NCI-H774 (cell line): ENCODE measurements at places on chromosomes 13 and 19.

- DNase-seq = no peak
These were observed 957 bp downstream of the NUMBL start for GRCh38 chr19:40689339-40690049.

DNA sequence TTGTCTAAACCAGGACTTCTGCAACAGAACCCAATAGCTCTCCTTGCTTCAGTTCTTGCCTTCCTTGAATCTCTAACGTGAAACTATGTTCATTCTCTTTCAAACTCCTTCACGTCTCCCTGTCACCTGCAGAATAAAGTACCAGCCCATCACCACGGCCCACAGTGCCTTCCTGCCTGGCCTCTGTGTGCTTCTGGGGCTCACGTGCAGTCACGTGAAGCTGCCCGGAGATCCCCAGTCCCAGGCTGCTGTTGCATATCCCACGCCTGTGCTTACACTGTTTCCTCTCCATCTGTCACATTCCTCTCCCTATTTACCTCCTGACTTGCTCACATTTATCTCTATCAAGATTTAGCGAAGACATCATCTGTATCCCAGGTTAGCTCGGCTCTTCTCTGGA is 102.8 kb downstream of the STARD13 start:
- DNase-seq = no peak

- no peak for DNase-seq
These were observed 243.5 kb downstream of the ITGBL1 start for GRCh38 chr13:101695870-101696516.

DNA sequence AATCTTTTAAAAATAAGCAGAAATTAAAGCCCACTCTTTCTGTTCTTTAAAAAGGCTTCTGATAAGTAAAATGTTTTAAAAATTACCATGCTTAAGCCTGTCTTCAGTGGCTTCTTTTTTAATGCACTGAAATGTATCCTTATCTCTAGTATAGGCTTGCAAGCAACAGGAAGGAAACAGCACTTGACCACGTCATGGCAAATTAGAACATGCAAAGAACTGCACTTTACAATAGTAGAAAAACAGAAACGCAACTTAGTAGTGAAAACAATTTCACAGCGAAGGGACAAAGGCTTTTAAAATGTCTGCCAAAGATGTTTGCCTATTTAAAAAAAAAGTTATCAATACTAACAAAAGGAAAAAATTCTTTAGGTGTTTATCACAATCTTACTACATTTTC is 36.3 kb downstream of the ELF1 start:
- no peak for DNase-seq

DNA sequence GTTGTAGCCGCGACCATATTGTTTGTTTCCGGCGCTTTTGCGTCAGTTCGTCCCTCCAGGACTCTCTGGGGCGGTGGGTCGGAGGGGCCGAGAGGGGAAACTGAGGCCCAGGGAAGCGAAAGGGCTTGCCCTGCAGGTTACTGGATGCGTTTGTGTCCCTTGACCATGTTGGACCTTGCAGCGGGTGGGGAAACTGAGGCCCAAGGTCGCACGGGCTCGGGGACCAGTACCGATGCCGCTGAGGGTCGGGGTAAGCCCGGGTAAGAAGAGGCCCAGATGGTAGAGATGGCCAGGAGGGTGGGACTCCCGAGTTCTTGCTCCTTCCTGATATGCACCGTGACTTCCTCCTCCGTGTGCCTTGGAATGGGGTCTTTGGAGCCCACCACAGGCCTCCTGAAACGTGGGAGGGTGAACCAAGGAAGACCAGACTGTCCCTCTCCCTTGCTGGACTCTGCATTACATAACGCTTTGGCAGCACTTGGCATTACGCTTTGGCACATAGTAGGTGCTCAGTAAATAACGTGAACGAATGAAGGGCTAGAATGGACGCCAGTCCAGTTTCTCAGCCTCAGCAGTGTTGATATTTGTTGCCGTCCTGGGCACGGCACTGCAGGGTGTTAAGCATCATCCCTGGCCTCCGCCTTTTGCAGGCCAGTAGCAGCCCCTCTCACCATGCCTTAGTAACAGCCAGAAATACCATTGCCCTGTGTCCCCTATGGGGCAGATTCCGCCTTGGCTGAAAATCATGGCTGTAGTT is 743 bp downstream of the CHAF1A start:
- no peak for DNase-seq

- DNase-seq = no peak
These were observed 75.2 kb downstream of the ABCC4 start for GRCh38 chr13:95226050-95226449.

GRCh38 chr19:53308339-53308811 is 25.2 kb upstream of the ZNF845 start:
- DNase-seq = peak; percentile 5

GRCh38 chr13:112647256-112647655 is 42.6 kb upstream of the ATP11A start:
- DNase-seq = no peak

DNA sequence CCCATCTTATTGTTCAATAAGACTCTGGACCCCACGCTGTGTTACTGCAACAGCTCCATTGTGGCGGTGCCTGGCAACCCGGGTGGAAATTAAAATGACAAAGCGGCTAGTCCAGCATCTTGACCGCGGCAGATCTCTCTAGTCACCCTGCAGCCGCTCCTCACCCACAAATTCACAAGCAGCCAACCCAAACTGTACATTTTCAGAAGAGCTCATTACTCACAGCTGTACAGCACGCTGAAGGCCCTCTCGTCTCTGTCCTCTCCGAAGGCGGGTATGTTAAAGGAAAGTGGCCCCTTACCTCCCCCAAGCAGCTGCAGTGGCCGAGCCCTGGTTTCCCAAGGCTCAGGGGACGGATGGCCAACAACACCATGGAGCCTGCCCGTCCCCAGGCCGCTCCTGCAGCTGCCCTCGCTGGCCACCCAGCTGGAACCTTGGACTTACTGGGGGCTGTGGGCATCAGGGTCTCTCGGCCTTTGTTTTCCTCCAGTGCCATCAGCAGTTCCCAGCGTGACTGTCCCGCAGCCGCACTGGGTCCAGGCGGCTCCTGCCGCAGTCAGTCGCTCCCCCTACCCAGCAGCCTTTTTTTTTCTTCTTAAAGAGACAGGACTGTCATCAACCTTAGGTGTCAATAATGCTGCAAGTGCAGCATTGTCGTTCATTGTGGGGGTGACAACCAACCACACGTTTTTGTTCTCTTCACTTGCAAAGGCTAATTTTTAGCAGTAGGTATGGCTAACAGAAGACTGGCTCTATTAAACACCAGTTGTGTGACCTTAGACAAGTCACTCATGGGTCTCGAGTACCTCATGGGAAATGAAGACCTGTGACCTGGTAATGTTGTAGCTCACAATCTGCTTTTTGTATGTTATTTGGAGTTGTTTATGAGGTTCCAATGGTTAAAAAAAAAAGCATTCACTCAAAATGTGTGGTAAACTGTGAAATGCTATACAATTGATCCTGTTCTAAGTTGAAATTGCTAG is at the start of gene SACS:
SACS (minus strand) TSS at position 532 of the 983 bp plus-strand sequence. CDS start 22,463 bp downstream, outside the sequence.
- no peak for DNase-seq

DNA sequence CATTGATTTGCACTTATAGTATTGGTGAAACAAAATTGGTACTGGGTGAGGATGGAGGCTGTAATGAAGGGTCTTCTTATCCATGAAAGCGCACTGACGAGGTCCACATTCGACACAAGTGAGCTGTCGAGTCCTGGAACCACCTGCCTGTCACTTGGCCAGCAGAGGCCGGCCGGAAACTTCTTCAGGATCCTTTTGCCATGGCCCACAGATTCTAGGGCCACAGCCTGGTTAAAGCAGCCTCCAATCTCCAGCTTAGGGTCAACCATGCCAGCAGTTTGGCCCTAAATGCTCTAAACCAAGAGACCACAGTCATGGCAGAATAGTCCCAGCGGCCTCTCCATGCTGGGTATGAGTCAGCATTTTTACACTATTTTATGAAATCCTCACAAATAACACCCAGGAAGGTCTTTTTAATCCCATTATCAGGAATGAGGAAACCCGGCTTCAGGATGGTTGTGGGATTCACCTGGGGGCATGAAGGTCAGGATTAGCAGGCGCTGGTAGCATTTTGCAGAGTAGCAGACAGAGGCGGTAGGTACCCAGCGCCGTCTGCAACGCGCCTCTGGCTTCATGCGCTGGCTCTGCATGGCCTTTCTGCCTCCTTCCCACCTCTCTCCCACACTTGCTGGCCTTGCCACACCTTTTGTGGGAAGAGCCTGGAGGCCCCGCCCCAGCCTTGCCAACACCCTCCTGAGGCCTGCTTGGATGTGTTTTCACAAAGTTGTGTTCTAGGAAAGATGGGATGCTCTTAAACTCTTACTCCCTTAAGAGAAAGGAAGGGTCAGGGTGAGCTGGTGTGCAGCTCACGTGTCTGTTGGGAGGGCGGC is 15.2 kb downstream of the GAS6 start:
- no peak for DNase-seq

- no peak for DNase-seq
These were observed 38.4 kb downstream of the GNG7 start for GRCh38 chr19:2663920-2664571.

GRCh38 chr19:49676136-49676783 is 811 bp upstream of the PRMT1 start:
- peak; percentile 91 for DNase-seq

DNA sequence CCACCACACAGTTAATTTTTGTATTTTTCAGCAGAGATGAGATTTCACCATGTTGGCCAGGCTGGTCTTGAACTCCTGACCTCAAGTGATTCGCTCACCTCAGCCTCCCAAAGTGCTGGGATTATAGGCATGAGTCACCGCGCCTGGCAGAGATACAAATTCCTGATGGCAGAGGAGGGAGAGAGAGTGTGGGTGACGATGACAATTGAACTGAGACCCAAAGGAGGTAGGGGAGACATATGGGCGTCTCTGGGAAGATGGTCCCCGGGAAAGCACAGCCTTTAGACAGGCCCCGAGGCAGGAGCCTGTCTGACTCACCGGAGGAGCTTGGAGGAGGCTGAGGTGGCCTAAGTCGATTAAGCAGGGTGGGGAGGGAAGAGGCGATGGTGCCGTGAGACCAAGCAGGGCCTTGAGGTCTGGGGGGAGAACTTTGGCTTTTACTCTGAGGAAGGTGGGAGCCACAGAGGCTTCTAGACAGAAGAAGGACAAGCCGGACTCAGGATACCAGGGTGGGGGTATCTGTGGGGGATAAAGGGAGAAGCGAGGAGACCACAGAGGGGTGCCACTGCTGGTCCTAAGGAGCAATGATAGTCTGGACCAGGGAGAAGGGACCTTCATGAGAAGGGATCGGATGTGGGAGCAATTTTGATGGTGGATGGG is 38.2 kb downstream of the ARRDC2 start:
- DNase-seq = no peak

DNA sequence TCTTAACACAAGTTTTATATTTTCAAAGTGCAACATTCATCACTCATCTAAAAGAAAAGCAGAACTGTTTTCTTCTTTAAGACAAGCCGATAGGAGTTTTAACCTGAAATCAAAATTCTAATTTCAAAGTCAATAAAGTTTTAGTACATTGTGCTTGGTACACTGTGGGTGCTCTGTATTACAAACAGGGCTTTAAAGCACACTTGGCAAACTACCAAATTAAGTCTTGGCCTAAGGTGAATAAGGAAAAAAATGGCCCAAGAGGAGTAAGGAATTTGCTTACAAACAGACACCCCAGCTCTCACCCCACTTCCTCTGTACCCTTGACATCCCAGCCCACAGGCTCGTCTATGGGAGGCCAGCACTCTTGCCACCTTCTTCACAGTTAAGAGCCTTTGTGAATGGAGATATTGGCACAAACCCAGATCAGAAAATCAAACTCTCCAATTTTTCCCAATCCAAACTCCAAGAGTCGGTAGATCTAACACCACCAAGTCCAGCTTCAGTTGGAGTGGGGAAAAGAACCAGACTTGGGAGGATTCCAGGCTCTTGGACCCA is 66.0 kb downstream of the ABCC4 start:
- DNase-seq = no peak

GRCh38 chr13:95295026-95295425 is 6.2 kb downstream of the ABCC4 start:
- no peak for DNase-seq

- DNase-seq = no peak
These were observed 15.9 kb upstream of the EPHX3 start for GRCh38 chr19:15248106-15248505.

- no peak for DNase-seq
These were observed at the start of gene LILRB5 for GRCh38 chr19:54257116-54257480. LILRB5 (minus strand) TSS chr19:54257273; CDS start chr19:54257193, 80 bp downstream.

DNA sequence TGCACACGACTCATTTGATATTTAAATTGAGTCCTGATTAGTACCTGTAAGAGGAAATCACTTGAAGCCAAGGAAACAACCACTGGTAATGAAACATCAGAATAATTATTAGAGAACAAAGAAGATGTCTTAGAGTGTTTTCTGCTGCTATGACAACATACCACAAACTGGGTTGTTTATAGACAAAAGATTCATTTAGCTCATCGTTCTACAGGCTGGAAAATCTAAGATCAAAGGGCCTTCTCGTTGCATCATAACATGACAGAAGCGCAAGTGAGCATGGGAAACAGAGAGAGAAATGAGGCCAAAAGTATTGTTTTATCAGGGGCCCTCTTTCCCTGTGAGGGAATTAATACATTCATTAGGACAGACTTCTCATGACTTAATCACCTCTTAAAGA is 1024.0 kb upstream of the PCDH9 start:
- no peak for DNase-seq

DNA sequence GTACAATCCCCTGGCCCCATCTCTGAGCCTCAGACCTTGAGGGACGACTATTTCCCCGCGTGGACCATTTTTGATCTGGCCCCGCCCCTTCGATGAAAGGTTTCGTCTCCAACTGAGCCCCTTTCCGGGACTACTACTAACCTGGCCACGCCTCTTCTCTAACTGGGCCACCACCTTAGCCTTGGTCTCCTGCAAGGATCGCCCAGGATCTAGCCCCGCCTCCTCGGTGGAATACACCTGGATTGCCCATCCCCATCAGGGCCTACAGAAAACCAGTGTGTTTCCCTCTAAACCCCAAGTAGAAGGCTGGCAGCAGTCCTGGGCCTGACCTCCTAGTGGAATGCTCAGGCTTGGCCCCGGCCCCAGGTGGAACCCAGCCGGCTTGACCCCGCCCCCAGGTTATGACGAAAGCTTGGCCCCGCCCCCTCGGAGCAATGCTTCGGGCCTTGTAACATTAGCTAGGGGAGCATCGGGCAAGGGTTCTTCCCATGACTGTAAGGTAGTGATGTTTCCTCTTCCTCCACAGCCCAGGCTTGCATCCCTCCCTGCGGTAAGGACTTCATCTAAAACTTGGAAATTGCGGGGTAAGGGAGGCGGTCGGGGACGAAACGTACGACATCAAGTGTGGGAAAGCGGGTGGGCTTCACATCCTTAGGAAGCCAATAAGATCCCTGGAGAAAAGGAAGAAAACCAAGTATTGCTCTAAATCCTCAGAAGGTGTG is 9.1 kb downstream of the SPACA6 start:
- peak; percentile 56 for DNase-seq

GRCh38 chr13:96020155-96020575 is 33.0 kb downstream of the UGGT2 start:
- DNase-seq = no peak

GRCh38 chr19:4694211-4694987 is 24.3 kb upstream of the MYDGF start:
- DNase-seq = no peak
